ENCODE measurements at places on chromosomes 7 and 10.

DNA sequence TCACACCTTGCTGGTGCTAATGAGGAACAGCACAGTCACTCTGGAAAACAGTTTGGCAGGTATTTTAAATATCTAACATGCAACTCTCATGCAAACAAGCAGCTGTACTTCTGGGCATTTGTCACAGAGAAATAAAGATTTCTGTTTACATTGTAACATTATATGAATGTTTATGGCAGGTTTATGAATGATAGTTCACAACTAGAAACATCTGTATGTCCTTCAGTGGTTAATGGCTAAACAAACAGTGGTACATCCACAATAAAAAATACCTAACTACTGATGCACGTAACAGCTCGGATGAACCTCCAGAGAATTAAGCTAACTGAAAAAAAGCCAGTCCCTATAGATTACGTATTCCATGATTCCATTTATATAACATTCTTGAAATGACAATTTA is 109.6 kb downstream of the GPR37 start:
- DNase-seq, result no peak

DNA sequence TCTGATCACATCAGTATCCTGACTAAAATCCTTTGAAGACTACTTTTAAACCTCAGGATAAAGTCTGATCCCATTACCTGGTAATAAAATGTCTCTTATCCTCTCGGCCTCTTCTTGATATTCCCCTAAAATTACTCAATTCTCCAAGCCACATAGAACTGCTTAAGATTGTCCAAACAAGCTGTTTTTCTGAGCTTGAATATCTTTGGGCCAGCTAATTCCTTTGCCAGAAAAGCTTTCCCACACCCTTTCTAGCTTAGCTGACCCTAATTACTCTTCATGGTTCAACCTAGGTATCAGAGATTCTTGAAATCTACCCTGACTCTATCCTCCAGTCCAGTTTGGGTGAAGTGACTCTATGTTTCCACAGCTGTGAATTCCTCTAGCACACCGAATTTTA is 328.6 kb downstream of the CRPPA start:
- DNase-seq, result no peak

GRCh38 chr7:22672846-22673680 is 53.9 kb upstream of the IL6 start:
- no peak for DNase-seq

DNA sequence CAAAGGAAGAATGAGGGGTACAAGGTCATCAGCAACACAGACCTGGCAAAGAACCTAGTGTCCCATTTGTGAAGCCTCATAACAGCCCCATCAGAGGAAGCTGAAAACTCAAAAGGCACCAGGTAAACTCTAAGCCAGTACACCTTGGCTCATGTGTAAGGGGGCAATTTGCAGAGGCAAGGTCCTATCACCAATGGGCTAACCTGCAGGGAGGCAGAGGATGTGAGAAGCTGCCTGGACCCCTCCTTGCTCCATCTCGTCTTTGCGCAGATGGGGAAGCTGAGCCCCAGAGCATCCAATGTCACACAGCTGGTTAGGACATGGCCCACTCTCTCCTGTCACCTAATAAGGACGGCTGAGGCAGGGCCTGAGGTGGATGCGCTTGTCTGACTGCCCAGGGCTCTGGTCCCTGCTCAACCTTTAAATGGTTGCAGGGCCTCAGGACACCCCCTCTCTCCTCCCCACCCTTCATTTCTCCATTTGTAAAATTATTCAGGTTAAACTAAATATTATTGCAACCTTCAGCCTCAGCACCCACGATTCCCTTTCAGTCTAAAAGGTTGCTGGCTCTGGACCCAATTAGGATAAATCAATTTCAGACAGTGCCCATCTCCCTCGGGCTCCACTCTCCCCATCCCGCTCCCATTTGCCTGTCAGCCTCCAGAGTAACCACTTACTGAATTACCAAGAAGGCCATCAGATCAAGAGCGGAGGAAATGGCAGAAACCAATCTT is 135.3 kb downstream of the OAT start:
- no peak for DNase-seq

DNA sequence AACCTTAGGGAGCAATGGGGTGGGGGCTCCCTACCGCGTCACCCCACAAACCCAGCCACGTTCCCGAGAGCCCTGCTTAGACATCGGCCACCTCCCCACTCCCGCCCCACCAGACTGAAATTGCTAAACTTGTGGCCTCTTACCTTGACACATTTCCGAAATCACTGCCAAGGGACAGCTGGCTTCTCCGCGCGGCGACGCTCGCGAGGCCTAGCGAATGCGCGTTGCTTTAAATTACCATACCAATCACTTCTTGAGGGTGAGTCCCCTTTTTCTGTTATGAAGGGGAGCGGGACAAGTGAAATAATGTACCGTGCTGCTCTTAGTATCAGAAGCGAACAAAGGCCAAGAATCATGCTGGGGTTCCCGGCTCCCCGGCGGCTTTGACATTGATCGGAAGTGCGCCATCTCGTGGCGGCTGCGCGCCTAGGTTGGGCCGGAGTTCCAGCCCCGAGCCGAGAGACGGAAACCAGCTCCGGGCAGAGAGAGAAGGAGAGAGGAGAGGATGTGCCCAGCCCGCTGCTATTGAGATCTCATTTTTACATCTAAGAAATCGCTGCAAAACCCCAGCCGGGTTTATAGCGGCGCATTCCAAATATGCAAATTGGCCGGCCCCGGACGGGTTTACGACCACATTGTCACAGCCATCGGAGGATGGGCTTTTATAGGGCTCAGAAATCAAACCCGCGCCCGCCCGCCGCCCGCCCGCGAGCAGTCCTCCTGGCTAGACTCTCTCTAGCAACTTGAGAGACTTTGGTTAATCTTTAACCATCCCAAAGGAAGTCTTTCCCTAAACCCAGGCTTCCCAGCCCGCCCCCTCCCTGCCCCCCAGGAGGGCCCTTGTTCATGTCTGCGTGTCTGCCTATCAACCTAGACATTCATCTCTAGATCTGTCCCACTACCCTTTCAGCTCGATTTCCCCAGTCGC is 5.3 kb downstream of the HOXA11 start:
- DNase-seq, result no peak

- no peak for DNase-seq
Measured at GRCh38 chr10:3805791-3806461, 20.9 kb upstream of the KLF6 start.

GRCh38 chr10:77737608-77738007 is 100.0 kb upstream of the KCNMA1 start:
- DNase-seq, result no peak

Measured in NCI-H2107 (cell line).